ENCODE measurements at places on chromosomes 4 and X.

- DNase-seq: peak; percentile 18
Observed at GRCh38 chr4:41281038-41281634, 24.4 kb downstream of the UCHL1 start.

DNA sequence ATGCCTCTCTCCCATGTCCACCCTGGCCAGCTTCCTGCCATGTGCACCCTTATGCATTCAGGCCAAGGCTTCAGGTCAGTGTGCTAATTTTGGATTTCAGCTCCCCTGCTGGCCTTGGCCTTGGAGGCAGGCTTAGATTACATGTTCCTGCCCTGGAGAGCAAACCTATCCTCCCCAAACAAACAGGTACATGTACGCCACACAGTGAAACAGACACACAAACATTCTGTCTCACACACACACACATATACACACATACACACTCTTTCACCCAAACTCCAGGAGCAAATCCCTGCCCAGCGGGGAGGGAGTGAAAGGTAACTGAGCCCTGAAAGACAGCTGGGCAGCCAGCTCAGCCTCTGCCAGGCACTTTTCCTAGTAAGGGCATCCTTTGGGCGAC, 62.7 kb upstream of the ARHGAP36 start:
- no peak for DNase-seq

DNA sequence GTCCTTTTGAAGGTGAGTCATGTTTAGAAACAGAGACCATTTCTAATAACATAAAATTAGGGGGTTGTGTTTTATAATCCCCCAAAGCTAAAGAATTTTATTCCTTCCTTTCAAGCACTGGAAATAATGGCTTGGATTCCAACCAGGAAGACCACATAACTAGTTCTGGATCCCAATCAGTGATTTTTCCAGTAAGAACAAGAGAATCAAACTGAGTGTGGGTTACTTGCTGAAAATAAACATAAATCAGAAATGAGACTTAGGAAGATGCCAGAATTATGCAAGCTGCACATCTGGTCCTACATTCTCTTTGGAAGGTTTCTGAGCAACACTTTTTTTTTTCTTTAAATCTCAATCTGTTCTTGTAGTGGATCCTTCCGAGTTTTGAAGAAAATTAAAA, 76.3 kb downstream of the SOWAHB start:
- DNase-seq: no peak

DNA sequence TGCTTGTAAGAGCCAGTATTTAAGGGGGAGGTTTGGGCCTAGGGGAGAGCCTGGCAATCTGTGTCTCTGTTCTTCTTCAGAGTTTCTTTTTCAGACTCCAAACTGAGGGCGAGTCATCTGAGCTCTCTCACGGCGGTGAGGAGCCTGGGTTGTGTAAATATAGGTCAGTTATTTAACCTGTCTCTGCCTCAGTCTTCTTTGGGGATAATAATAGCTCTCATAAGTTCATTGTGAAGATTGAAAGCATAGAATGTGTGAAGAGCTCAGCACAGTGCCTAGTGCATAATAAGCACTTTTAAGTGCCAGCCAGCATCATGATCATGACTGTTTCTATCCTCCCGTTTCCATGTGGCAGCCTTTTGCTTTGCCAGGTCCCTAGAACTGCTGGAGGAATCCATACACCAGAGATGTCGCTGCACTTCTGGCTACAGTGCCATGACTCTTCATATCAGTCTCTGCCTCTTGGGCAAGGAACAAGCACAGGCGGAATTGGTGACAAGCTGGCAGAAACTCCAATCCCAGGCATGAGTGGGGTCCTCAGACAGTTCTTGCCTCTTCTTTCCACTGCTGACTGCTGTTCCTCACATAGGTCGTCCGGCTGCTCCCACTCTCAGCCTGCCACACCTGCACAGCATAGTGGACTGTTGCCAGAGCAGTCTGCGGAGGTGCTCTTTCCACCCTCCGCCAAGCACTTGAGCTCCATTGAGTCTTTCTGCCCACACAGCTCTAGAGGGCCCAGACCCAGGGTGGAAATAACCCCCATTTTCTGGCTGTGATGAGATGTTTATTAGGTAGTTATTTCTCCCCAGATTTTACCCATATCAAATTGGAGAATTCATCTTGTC, 103.7 kb upstream of the MAML3 start:
- no peak for DNase-seq

DNA sequence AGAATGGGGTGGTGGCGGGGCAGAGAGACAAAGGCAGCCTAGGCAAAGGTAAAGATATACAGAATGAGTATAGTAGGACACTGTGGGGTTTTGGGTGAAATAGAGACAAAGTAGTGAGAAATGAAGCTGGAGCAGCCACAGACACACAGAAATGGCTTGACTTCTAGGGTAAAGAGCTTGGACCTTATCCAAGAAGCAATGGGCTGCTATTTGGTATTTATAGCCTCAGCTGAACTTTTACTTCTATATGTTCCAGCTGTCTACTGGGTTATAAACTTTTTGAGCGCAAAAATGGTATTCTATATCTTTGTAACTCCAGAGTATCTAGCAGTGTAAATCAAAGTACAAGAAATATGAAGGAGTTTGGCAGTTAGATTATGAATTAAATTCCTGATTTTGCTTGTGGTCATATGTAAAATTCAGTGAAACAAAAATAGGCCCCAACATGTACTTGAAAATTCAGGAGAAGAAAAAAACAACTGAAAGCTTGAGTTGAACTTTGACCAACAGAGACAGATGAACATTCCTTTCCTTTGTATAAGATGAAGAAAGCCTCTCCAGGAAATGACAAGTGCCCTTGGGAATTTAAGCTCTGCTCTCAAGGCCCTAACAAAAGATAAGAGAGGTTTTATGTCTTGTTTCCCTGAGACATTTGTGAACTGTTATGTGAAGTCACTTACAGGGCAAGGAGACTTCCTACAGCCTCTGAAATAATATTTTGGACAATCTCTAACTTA, 354.1 kb downstream of the CHIC1 start:
- no peak for DNase-seq

GRCh38 chr4:22514481-22514880, 1.4 kb downstream of the ADGRA3 start:
- no peak for DNase-seq

GRCh38 chrX:131783555-131784308, 239.4 kb upstream of the STK26 start:
- DNase-seq: no peak

DNA sequence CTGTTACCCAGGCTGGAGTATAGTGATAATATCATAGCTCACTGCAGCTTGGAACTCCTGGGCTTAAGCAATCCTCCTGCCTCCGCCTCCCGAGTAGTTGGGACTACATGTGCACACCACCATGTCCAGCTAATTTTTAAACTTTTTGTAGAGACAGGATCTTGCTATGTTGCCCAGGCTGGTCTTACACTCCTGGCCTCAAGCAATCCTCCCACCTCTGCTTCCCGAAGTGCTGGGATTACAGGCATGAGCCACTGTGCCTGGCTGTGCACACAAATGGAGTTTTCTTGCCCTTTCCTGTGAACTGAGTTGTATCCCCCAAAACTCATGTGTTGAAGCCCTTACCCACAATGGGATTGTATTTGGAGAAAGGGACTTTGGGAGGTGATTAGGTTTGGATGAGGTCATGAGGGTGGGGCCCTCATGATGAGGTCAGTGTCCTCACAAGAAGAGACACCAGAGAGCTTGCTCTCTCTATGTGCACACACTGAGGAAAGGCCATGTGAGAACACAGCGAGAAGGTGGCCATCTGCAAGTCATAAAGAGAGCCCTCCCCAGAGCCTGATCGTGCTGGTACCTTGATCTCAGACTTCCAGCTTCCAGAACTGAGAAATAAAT, 40.1 kb downstream of the DDX3X start:
- no peak for DNase-seq

GRCh38 chrX:46713672-46714490, 45.0 kb downstream of the SLC9A7 start:
- no peak for DNase-seq

DNA sequence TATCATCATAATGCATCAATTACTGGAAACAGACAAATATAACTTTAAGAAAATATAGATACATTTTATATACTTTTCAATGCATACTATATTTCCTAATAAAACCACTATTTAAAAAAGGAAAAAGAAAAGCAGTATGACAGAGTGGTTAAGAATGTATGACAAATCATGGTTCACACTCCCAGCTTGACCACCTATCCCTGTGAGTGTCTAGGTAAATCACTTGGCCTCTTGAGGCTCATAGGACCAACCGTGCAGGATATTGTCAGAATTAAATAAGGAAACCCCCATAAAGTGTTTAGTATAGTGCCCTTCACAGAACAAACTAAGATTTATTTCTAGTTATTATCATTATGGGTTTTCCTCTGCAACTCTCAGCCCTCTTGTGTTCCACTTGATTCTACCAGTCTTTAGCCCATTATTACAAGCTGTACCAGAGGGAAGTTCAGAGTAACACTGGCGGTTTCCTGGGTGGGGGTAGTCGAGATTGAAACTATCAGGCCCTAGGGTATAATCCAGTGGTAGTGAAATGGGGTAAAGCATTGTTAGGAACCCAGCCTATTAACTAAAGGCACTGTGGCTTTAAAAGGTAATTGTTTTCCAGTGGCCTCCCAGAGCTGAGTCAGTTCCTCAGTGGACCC, 55.5 kb upstream of the PAK3 start:
- DNase-seq: no peak

DNA sequence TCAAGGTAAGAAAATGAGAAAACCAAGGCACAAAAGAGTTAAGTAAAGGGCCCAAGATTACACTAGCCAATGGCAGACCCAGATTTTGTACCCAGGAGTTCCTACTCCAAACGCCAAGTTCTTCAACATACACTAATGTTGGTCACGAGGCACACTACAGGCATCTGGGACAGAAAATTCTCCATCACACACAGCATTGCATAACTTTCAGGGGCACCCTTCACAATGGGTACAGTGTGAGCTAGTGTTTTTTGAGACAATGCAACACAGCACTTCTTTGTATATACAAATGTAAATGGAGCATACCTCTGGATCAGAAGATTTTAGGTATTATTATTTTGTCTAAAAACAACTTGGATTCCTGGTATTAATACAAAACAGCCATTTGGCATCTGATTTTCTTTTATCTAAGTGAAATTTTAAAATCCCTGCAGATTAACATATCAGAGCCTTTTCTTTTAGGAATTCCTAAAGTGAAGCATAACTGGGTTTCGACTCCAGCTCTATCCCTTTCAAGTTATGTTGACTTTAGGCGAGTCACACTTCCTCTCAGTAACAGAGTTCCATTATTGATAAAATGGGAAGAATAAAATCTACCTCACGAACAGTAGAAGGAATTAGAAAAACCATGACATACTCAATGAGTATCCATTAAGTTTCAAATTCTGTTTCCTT, 41.1 kb downstream of the ADGRA3 start:
- DNase-seq: no peak

GRCh38 chr4:93791570-93792195, 36.9 kb upstream of the ATOH1 start:
- DNase-seq: no peak

- no peak for DNase-seq
Observed at GRCh38 chrX:139008185-139008584, 296.7 kb upstream of the FGF13 start.

- peak; percentile 38 for DNase-seq
Observed at GRCh38 chr4:56434599-56435139, 746 bp downstream of the PPAT start.

DNA sequence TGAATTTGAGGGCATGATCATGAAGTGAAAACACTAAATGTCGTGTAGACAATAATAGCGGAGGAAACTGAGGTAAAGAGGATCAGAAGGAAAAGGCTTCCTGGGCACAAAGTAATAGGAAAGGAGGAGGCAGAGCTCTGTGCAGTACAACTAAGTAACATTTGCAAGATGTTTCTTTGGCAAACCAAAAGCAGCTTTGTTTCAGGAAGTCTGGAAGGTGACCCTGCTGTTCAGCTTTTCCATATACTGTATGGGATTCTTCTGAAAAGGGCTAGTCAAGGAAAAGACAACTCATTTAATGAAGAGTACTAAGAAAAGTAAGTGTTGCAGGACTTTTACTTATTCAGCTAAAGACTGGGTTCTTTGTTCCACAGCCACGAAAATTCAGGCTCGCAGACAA, 463.1 kb downstream of the PCDH7 start:
- DNase-seq: no peak

GRCh38 chr4:60911127-60911526, 289.0 kb upstream of the ADGRL3 start:
- DNase-seq: no peak

- DNase-seq: no peak
Observed at GRCh38 chr4:158327525-158327924, 117.2 kb downstream of the TMEM144 start.

DNA sequence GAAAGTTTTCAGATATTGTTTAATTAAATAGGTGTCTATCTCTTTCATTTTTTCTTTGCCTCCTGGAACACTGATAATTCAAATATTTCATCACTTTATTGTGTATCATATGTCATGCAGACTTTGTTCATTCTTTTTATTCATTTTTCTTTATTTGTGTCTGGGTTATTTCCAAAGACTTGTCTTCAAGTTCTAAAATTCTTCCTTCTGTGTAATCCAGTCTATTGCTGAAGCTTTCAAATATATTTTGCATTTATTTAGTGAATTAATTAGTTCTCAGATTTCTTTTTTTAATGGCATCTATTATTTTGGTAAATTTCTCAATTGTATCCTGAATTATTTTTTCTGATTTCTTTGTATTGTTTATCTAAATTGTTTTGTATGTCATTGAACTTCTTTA, 70.1 kb downstream of the ZNF330 start:
- DNase-seq: no peak

GRCh38 chr4:1082215-1083182, 30.9 kb downstream of the RNF212 start:
- no peak for DNase-seq

DNA sequence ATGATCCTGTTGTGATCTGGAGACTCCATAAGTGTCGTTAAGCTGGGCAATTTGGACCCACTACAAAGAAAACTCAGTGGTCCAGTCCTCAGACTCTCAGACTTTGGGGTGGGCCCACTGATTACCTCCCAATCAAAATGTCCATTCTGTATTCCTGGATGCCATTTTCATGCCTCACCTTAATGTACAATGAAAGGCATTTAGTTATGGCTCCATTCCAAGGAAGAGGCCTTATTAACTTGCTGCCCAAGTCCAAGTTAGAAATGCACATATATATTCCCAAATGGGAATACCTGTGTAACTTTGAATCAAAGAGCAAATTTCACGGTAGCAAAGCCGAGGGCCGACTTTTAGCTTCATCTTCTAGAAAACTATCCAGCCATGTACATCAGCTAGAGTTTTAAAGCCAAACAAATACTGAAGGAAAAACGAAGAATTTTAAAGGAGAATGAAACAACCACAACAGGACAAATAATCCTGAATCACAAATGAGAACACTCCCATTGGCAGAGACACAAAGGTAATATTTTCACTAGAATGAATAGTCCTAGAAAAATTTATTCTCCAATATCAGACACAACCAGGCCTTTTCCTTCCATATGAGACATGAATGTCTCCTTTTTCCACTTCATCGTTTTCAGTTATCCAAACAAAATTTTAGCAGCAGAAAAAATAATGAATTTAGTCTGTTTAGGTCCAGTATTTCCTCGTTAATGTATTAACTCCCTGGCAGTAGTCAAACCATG, 63.7 kb upstream of the HHIP start:
- no peak for DNase-seq
